ENCODE measurements at places on chromosomes 4 and X. TPM values are rescaled to one million over a fixed set of nuclear protein-coding genes. Genes with fewer than 3 reads are reported as not detected.
A peak's percentile ranks its signal among the peaks of the same experiment; 100 is the strongest.

Gene ENPP6
- 0.41 TPM for total RNA-seq

DNA sequence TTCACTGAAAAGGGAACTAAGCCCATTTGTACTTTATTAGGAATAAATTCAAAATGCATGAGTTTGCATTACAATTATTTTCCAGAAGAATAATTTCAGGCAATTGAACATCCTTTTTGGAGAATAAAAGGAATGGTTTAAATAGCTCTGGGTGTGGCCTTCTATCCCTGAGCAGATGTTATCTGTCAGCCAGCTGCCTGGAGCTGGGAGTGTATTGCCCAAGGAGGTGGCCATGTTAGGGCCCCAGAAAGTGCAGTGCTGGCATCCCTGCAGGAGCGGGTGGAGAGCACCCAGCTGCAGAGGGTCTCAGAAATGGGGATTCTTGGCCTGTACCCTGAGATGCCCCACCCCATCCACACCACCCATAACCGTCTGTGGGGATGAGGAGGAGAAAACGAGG is 21.6 kb upstream of the VEGFD start:
- DNase-seq = no peak
- H3K36me3 ChIP-seq = no peaks in the 10 kb centered on the region
- H3K27ac ChIP-seq = no peak overlapping the region
- no peaks in the 10 kb centered on the region for H3K27me3 ChIP-seq

- no peak for DNase-seq
- H3K4me1 ChIP-seq = peaks cover 25% of the 10 kb centered on the region
- no peak overlapping the region for H3K27ac ChIP-seq
- H3K36me3 ChIP-seq = peaks cover 46% of the 10 kb centered on the region
These were observed 11.6 kb downstream of the JAKMIP1 start for GRCh38 chr4:6188687-6189305.

Gene MSANTD1
- total RNA-seq = 0.64 TPM

DNA sequence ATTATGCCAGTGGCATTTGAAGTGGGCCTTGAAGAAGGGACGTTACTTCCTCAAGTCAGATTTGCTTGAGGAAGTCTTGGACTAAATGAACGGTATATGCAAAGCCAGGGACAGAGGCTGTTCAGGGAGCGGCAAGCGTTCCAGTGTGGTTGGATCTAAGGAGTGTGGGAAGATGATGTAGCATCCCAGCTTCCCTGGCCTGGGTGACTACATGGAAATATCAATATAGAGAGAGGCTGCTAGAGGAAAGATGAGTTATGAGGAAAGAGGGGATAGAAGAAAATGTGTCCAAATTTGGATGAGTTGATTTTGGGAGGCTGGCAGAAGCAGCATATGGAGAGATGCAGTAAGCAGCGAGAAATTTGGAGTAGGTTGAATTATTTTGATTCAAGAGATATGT is 432.5 kb upstream of the TENM3 start:
- no peaks in the 10 kb centered on the region for H3K4me1 ChIP-seq
- DNase-seq = no peak
- no peaks in the 10 kb centered on the region for H3K36me3 ChIP-seq
- H3K27me3 ChIP-seq = no peaks in the 10 kb centered on the region
- H3K27ac ChIP-seq = no peak overlapping the region
- no peak overlapping the region for H3K4me3 ChIP-seq

- no peaks in the 10 kb centered on the region for H3K36me3 ChIP-seq
- H3K4me3 ChIP-seq = peak overlapping the region; percentile 77
- H3K27ac ChIP-seq = no peak overlapping the region
- peaks cover 54% of the 10 kb centered on the region for H3K27me3 ChIP-seq
- H3K4me1 ChIP-seq = peaks cover 14% of the 10 kb centered on the region
- no peak for DNase-seq
These were observed 1.0 kb downstream of the FAT4 start for GRCh38 chr4:125315576-125316400.

Gene DUSP21
- not detected for total RNA-seq

Gene NKX6-1
- total RNA-seq = not detected

DNA sequence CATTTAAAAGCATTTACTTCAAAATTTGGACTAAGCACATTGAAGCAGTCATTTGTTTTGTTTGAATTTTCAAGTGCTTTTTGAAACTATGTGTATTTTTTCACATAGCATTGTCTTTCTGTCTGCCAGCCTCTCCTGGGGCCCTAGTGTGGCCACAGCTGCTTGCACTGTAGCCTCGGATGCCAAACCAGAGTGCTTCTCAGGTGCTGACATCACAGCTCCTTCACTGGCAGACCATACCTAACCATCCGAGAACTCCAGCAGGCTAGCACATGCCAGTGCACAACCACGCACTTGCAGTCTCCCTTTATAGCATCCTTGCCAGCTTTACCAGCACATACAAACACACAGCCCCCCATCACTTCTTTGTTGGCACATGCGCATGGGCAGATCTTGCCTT is 1019.7 kb downstream of the STPG2 start:
- H3K4me1 ChIP-seq = no peaks in the 10 kb centered on the region
- H3K36me3 ChIP-seq = no peaks in the 10 kb centered on the region
- DNase-seq = no peak
- no peak overlapping the region for H3K27ac ChIP-seq
- H3K4me3 ChIP-seq = no peak overlapping the region
- no peaks in the 10 kb centered on the region for H3K27me3 ChIP-seq

- H3K4me1 ChIP-seq = no peaks in the 10 kb centered on the region
- no peak for DNase-seq
- no peak overlapping the region for H3K4me3 ChIP-seq
- H3K27me3 ChIP-seq = no peaks in the 10 kb centered on the region
These were observed 16.8 kb downstream of the CCDC149 start for GRCh38 chr4:24896056-24896455.

- no peak for DNase-seq
- H3K27ac ChIP-seq = no peak overlapping the region
- peaks cover 26% of the 10 kb centered on the region for H3K36me3 ChIP-seq
- H3K4me3 ChIP-seq = no peak overlapping the region
These were observed 4.3 kb downstream of the MAEA start for GRCh38 chr4:1293991-1294390.

DNA sequence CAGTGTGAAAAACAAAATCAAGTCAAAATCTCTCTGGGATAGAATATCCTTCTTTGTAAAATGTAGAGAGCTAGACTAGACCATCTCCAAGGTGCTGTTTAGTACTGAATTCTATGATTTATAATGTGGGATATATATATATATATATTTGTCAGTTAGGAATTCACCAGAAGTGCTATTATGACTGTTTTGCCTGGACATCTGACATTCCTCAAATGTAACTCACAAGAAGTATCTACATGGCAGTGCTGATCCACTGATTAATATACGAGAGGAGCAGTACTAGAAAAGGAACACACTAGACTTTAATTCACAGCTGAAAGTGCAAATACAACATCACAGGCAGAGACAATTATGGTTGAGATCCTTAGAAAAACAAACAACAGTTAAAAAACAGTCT is 208.9 kb downstream of the GBA3 start:
- no peaks in the 10 kb centered on the region for H3K36me3 ChIP-seq
- DNase-seq = no peak
- no peak overlapping the region for H3K4me3 ChIP-seq
- no peak overlapping the region for H3K27ac ChIP-seq

Gene ARMCX4
- 6.3 TPM for total RNA-seq

Gene DMP1
- not detected for total RNA-seq

Gene MAGEA2B
- total RNA-seq = not detected

Gene ZNF595
- total RNA-seq = 5.0 TPM

DNA sequence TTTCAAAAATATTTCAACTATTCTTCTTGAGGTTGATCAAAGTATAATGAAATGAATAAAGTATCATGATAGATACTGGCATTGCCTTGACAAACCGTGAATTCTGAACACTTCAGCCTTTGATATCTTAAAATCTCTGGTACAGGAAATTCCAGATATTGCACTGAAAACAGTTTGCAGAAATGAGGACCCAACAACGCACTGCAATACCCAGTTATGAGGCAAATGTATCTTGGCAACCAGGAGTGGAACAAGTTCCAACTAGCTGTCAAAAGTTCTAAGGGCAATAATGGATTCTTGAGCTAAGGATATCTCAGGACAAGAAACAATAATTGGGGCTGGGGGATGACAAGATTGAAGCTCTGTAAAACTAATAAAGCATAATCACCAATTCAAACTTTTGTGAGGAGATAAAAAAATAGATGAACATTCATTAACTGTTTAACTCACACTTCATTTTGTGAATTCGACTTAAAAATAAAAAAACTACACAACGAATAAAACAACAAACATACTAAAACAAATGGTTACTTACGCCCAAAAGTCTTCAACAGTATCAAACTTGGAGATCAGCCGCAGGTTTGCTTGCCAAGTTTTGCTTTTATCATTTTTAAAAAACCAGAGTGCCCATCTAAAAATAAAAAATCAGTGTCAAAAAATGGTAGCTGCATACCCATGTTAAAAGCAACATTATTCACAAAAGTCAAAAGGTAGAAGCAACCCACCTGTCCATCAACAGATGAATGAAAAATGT is 38.1 kb downstream of the EIF4E start:
- H3K27me3 ChIP-seq = no peaks in the 10 kb centered on the region
- no peak for DNase-seq
- no peak overlapping the region for H3K4me3 ChIP-seq
- no peak overlapping the region for H3K27ac ChIP-seq

DNA sequence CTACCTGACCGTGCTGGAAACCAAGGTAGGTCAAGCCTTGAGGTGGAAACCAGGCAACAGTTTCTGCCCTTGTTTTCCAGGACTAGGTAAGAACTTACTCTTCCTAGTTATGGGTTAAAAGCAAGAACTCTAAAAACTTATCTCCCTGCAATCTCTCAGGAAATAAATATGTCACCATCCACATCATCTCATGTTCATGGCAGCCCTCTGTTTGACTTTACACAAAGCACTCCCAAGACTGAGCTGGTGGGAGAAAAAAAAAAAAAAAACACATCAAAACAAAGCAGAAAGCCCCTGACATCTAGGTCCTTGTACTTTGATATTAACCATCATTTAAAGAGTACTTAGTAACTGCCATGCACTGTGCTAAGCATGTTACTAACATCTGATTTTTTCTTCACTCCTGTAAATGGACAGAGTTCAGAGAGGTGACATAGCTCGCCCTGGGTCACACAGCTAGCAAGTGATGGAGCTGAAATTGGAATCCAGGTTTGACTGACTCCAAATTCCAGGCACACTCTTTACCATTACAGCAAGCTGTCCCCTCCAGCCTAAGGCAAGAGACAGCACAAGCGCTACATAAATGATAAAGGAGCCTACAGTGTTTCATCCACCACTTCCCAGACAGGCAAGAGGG is 102.8 kb upstream of the NOCT start:
- DNase-seq = no peak
- no peak overlapping the region for H3K27ac ChIP-seq
- no peaks in the 10 kb centered on the region for H3K36me3 ChIP-seq
- no peak overlapping the region for H3K4me3 ChIP-seq
- H3K27me3 ChIP-seq = peaks cover 3% of the 10 kb centered on the region
- no peaks in the 10 kb centered on the region for H3K4me1 ChIP-seq

Gene VEGFC
- 0.11 TPM for total RNA-seq

- no peaks in the 10 kb centered on the region for H3K27me3 ChIP-seq
- H3K4me1 ChIP-seq = no peaks in the 10 kb centered on the region
- H3K27ac ChIP-seq = no peak overlapping the region
- H3K4me3 ChIP-seq = no peak overlapping the region
These were observed 21.4 kb downstream of the SOD3 start for GRCh38 chr4:24816797-24817196.

Gene STS
- total RNA-seq = 1.0 TPM

DNA sequence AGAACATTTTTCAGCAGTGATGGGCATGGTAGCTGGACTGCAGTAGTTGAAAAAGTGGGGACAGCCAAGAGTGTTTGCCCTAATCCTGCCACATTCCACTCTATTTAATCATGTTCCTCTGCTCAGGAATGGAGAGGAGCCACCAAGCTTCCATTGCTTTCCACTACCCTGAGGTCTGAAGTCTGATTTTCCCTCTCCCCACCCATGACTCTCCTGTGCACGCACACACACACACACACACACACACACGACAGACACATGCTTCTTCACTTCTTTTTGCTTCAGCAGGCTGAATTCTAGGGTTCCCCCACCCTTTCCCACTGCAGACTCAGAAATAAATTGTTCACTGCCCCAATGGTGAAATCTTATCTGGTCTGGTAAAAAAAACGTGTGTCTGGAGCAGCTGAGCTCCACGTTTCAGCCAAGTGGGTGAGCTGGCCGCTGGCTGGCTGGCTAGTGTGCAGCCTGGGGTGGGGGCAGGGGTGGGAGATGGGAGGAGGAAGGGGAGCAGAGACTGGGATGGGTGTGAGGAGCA is 142.7 kb upstream of the NALF2 start:
- no peak overlapping the region for H3K4me3 ChIP-seq
- no peaks in the 10 kb centered on the region for H3K27me3 ChIP-seq
- DNase-seq = no peak
- H3K36me3 ChIP-seq = no peaks in the 10 kb centered on the region

GRCh38 chr4:104989371-104989770 is 157.3 kb upstream of the TET2 start:
- H3K4me1 ChIP-seq = no peaks in the 10 kb centered on the region
- peaks cover 15% of the 10 kb centered on the region for H3K27me3 ChIP-seq
- DNase-seq = no peak
- no peaks in the 10 kb centered on the region for H3K36me3 ChIP-seq
- H3K4me3 ChIP-seq = no peak overlapping the region

- no peaks in the 10 kb centered on the region for H3K36me3 ChIP-seq
- H3K4me3 ChIP-seq = no peak overlapping the region
- no peaks in the 10 kb centered on the region for H3K27me3 ChIP-seq
- no peak overlapping the region for H3K27ac ChIP-seq
- DNase-seq = no peak
- H3K4me1 ChIP-seq = peaks cover 15% of the 10 kb centered on the region
These were observed 134.9 kb downstream of the SMIM20 start for GRCh38 chr4:26048950-26049349.

Gene PLP1
- total RNA-seq = not detected

GRCh38 chr4:90876296-90876695 is 749.1 kb downstream of the CCSER1 start:
- H3K4me1 ChIP-seq = no peaks in the 10 kb centered on the region
- H3K27ac ChIP-seq = no peak overlapping the region
- no peaks in the 10 kb centered on the region for H3K27me3 ChIP-seq

GRCh38 chr4:150366487-150366999 is 215.4 kb upstream of the MAB21L2 start:
- H3K36me3 ChIP-seq = no peaks in the 10 kb centered on the region
- no peaks in the 10 kb centered on the region for H3K27me3 ChIP-seq
- DNase-seq = no peak
- H3K4me1 ChIP-seq = peaks cover 9% of the 10 kb centered on the region
- no peak overlapping the region for H3K27ac ChIP-seq
- H3K4me3 ChIP-seq = no peak overlapping the region

Gene DCAF8L2
- total RNA-seq = not detected

- no peak for DNase-seq
- H3K4me1 ChIP-seq = no peaks in the 10 kb centered on the region
- no peak overlapping the region for H3K4me3 ChIP-seq
- no peaks in the 10 kb centered on the region for H3K27me3 ChIP-seq
- H3K36me3 ChIP-seq = no peaks in the 10 kb centered on the region
These were observed 11.5 kb downstream of the NAT8L start for GRCh38 chr4:2070421-2071251.
